ENCODE measurements at places on chromosomes 3 and 15. TPM values are rescaled to one million over a fixed set of nuclear protein-coding genes. Genes with fewer than 3 reads are reported as not detected.

The TGM5 gene
- not detected for total RNA-seq

DNA sequence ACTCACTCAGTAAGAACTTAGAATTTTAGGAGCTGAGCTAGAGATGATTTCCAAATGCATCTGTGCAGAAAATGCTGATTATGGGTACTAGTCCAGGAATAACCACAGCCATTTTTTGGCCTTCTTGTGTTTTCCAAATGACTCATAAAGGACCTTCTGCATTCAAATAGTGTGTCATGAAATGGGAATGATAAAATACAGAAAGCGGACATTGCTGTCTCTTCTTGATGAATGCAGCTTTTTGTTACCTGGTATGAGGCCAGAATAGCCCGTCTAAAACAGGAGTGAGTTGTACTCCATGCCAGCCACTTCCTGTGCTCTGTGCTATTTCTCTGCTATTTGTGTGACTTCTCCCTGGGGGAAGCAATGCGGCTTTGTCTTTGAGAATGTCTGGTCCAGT is 20.5 kb upstream of the FRMD5 start:
- H3K27me3 ChIP-seq: no peaks in the 10 kb centered on the region
- no peaks in the 10 kb centered on the region for H3K4me1 ChIP-seq
- no peak overlapping the region for H3K27ac ChIP-seq
- H3K36me3 ChIP-seq: no peaks in the 10 kb centered on the region

The CATSPER2 gene
- 10.2 TPM for total RNA-seq

DNA sequence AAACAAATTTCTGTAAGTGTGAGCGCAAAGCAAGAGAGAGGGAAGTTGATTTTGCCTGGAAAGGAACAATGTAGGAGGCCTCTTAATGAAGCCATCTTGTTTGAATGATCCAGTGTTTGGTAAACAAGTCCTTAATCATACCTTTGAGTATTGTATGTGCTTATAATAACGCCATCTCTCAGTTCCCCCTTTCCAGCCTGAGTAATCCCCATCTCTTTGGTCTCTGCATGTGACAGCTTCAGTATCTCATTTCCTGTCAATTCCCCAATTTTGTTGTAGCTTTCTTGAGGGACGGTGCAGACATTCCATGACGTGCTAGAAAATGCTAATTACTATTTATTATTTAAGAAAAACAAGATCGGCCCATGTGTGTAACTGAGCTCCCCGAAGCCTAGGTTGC is 349.3 kb upstream of the NR2F2 start:
- H3K4me3 ChIP-seq: no peak overlapping the region
- H3K27me3 ChIP-seq: no peaks in the 10 kb centered on the region
- no peak for DNase-seq
- H3K4me1 ChIP-seq: no peaks in the 10 kb centered on the region
- H3K27ac ChIP-seq: no peak overlapping the region

- H3K4me3 ChIP-seq: no peak overlapping the region
- H3K27ac ChIP-seq: no peak overlapping the region
- no peaks in the 10 kb centered on the region for H3K27me3 ChIP-seq
- no peaks in the 10 kb centered on the region for H3K36me3 ChIP-seq
Measured at GRCh38 chr3:141349711-141350110, 18.6 kb upstream of the ZBTB38 start.

DNA sequence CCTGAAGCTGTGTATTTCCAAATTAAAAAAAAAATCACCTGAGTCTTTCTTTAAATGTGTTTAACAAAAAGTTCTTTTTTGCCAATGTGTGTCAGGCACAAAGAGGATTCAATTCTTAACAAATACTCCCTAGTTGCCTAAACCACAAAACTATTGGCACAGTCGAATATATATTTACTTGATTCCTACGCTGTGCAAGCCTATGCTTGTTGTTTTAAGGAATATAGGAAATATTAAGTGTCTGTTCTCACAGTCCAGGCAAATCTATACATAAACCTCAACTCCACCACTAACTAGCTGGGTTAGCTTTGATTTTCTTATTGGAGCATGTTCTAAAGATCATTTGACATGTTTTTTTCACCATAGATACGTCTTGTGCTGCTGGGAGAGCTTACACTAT is 571.0 kb downstream of the PYDC2 start:
- H3K27ac ChIP-seq: no peak overlapping the region
- H3K4me1 ChIP-seq: no peaks in the 10 kb centered on the region
- no peak overlapping the region for H3K4me3 ChIP-seq
- no peaks in the 10 kb centered on the region for H3K27me3 ChIP-seq
- no peaks in the 10 kb centered on the region for H3K36me3 ChIP-seq
- DNase-seq: no peak

DNA sequence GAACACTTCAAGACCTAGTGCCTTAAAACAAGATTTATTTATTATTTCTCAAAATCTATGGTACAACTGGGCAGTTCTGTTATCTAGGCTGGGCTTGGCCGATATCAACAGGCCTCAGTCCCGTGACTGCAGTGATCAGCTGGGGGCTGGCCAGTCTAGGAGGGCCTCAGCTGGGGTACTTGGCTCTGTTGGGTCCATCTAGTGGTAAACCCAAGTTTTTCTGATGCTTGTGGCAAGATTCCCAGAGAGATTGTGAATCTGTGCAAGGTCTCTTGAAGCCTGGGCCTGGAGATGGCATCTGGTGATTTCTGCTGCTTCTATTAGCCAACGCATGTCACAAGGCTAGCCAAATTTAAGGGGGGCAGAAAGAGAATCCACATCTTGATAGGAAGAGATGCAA is 482.4 kb upstream of the SGO1 start:
- H3K4me1 ChIP-seq: peaks cover 5% of the 10 kb centered on the region
- no peak overlapping the region for H3K4me3 ChIP-seq
- no peak for DNase-seq
- H3K27me3 ChIP-seq: no peaks in the 10 kb centered on the region
- no peak overlapping the region for H3K27ac ChIP-seq
- no peaks in the 10 kb centered on the region for H3K36me3 ChIP-seq

DNA sequence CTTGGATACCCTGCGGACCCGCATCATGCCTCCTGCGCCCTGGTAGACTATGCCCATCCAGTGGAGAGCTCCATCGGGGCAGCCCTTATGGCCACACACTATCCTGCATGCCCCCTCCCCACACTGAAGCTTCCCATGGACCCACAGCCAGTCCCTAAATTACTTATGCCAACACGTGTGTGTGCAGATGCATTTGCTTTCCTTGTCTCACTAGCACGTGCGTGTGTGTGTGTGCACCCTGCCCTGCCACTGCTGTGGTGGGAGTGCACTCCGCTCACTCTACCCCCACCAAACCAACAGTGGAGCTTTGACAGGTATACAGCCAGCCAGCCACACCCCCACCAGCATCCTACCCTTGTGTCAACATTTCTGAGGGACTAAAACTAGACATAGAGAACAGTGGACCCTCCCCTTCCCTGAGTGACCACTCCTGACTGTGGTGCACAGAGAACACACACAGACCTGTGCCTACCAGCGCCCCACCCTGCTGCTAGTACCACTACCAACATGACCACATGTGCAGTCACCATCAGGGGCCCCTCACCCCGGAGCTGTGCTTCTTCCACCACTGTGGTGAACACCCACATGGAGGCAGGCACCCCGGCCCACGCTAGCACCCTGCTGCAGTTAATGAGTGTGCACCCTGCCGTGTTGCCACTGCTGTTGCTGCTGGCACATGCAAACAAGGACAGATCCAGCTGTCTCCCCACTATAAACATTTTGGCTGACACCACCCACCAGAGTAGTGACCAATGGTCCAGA is 310.8 kb downstream of the GABRB3 start:
- H3K4me3 ChIP-seq: no peak overlapping the region
- H3K27ac ChIP-seq: no peak overlapping the region
- DNase-seq: no peak
- no peaks in the 10 kb centered on the region for H3K36me3 ChIP-seq

DNA sequence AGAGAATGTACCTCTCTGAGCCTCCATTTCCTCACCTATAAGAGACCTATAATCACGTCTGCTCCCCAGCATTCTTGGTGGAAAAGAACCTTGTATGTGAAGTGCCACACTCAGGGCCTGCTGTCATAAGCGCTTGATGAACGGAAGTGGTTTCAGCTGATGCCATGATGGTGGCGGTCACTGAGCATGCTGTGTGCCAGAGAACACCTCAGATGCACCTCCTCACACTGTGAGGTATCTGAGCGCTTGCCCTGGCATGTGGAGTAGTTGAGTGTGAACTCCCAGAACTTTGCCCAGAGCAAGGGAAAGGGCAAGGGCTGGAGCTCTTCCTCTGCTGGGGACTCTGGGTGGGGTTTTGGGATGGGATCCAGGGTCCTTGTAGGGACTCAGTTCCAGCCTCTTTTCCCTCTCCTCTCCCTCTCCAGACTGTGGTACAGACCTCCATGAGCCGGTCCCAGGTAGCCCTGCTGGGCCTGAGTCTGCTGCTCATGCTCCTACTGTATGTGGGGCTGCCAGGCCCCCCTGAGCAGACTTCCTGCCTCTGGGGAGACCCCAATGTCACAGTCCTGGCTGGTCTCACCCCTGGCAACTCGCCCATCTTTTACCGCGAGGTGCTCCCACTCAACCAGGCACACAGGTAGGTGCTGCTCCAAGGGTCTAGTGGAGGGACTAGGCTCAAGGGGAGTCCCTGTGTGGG is 2.7 kb downstream of the ABHD14A start:
- no peaks in the 10 kb centered on the region for H3K27me3 ChIP-seq
- H3K4me1 ChIP-seq: peaks cover 5% of the 10 kb centered on the region
- DNase-seq: no peak
- H3K27ac ChIP-seq: no peak overlapping the region
- H3K36me3 ChIP-seq: no peaks in the 10 kb centered on the region

- no peak overlapping the region for H3K27ac ChIP-seq
- H3K4me3 ChIP-seq: no peak overlapping the region
- no peaks in the 10 kb centered on the region for H3K27me3 ChIP-seq
- no peaks in the 10 kb centered on the region for H3K4me1 ChIP-seq
- DNase-seq: no peak
Measured at GRCh38 chr3:50428007-50428633, 68.8 kb upstream of the TMEM115 start.

The REC114 gene
- not detected for total RNA-seq

DNA sequence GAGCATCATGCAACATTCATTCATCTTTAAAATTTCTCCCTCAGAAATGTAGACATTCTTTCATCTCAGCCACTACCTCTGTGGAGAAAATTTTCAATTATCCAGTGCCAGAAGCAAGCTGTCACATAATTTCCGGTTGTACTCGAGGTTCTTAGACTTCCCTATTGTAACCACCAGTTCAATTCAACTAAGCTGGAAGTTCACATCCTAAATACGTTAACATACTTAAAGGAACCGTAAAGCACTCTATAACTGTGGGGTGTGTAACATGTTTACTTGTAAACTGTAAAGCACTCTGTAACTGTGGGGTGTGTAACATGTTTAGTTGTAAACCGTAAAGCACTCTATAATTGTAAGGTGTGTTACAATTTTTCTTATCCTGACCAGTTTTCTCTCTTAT is 150.3 kb downstream of the PLCL2 start:
- peaks cover 4% of the 10 kb centered on the region for H3K4me1 ChIP-seq
- no peak overlapping the region for H3K4me3 ChIP-seq
- no peaks in the 10 kb centered on the region for H3K27me3 ChIP-seq
- no peak for DNase-seq
- no peaks in the 10 kb centered on the region for H3K36me3 ChIP-seq

GRCh38 chr3:25454005-25454927 is 26.2 kb downstream of the RARB start:
- H3K27ac ChIP-seq: no peak overlapping the region
- no peaks in the 10 kb centered on the region for H3K27me3 ChIP-seq
- H3K4me3 ChIP-seq: no peak overlapping the region

GRCh38 chr3:9820543-9820942 is 10.5 kb downstream of the TTLL3 start:
- DNase-seq: no peak
- H3K4me1 ChIP-seq: no peaks in the 10 kb centered on the region
- H3K36me3 ChIP-seq: no peaks in the 10 kb centered on the region
- H3K27ac ChIP-seq: no peak overlapping the region

- no peaks in the 10 kb centered on the region for H3K4me1 ChIP-seq
- no peaks in the 10 kb centered on the region for H3K36me3 ChIP-seq
- no peak for DNase-seq
Measured at GRCh38 chr3:54822206-54822605, 105.7 kb downstream of the LRTM1 start.

DNA sequence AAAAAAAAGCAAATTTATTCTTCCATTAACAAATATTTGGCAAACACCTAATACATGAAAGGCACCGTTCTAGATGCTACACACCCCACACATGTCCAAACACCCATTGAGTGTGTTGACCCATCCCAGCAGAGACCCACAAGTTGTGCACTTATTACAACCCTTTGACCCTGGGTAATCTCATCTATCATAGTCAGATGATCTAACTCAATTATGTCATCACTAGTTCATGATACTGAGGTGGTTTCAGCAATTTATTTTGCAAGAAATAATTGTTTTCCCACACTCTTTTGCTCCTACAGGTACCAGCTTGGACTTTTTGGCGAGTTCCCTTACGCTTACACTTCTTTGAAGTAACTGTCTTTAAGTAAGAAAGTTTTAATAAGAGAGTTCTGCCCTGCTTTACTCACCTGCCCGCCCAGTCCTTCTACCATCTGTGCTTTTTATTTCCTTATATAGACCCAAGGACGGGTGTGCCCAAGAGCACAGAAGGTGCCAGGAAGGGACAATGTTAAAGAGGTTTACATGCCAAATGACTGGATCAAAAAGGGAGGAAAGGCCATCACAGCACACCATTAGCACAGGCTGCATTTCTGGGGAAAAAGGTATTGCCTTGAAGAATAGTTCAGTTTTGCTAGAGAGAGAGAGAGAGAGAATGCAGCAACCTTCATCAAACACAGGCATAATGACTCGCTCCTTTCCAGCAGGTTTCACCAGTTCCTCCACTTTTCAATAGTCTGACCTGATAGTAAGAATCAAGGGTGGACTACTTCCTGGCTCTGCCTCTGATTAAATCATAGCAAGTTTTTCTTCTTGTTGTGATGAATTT is 54.5 kb upstream of the ATP11B start:
- no peaks in the 10 kb centered on the region for H3K36me3 ChIP-seq
- no peaks in the 10 kb centered on the region for H3K4me1 ChIP-seq
- H3K27me3 ChIP-seq: no peaks in the 10 kb centered on the region
- H3K27ac ChIP-seq: no peak overlapping the region

DNA sequence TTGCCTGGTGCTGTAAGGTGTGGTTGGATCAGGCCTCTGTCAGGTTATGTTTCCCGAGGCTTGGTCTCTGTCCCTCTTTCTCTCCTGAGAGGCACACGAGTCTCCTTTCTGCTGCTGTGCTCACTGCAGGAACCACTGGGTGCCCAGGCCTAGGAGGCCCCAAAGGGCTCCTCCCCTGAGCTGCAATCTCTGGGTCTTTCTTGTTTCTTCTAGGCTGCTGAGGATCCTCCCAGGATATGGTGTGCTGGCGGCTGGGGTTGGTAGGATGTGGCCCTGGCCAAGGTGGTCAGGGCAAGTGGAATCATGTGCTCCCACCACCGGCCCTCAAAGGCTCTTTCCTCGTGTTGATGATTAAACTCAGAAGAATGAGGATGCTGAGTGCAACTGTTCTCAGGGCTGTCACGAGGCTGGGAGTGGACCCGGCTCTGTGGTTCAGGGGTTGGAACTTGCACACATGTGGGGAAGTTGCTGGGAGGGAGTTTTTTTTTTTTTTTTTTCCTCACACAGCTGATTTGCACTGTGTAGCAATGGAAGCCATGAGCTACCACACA is 43.6 kb upstream of the CTSH start:
- H3K27ac ChIP-seq: no peak overlapping the region
- H3K4me1 ChIP-seq: peaks cover 3% of the 10 kb centered on the region
- H3K27me3 ChIP-seq: no peaks in the 10 kb centered on the region
- no peaks in the 10 kb centered on the region for H3K36me3 ChIP-seq

All from ovary (tissue), 10 donors.